Natural killer cell (primary cell): ENCODE measurements at places on chromosomes 6 and 20. TPM values are rescaled to one million over a fixed set of nuclear protein-coding genes. Genes with fewer than 3 reads are reported as not detected.

The SLC12A5 gene
- total RNA-seq = 0.85 TPM

The BTBD3 gene
- total RNA-seq = 2.2 TPM

The PI16 gene
- total RNA-seq = 1.8 TPM

- H3K4me3 ChIP-seq = no peak overlapping the region
- H3K4me1 ChIP-seq = peaks cover 2% of the 10 kb centered on the region
- H3K27me3 ChIP-seq = no peaks in the 10 kb centered on the region
- no peak overlapping the region for H3K27ac ChIP-seq
- H3K36me3 ChIP-seq = no peaks in the 10 kb centered on the region
These were observed 497.1 kb upstream of the ARID1B start for GRCh38 chr6:156280065-156280464.

DNA sequence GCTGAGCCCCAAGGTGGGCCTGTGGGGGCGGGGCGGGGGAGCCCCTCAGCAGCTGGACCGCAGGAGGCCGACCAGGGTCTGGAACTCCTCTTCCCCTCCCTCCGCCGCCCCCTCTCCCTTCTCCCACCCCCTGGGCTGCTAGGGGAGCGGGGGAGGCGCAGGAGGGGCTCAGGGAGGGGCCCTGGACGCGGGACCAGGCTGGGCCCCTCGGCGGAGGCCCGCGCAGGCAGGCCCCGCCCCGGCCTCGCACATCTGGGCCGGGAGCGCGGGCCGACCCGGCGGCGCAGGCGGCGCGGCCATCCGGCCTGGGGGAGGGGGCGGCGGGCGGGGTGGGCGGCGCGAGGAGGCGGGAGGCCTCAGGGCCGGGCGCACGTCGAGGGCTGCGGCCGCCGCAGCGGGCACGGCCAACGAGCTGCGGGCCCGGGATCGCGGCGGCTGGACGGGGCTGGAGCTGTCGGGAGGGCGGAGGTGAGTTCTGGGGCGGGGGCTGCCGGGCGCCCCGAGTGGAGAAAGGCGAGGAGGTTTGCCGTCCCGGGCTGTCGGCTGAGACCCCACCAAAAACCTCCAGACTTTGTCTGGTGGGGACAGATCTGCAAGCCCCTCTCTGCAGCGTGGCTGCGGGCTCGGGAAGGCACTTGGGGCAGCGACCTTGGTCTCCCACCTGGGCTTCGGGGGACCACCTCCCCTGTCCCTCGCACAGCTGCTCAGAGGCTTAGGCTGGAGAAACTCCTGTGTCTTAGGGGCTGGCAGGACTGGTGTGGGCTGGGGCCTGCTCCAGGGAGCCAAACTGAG, at the start of gene HSPA12B:
TSS of gene HSPA12B (plus strand) at position 359 of the 792 bp plus-strand sequence. CDS start 5,990 bp downstream, outside the sequence.
- no peaks in the 10 kb centered on the region for H3K36me3 ChIP-seq
- H3K27ac ChIP-seq = no peak within 1 kb of the TSS
- peaks cover 15% of the 10 kb centered on the region for H3K27me3 ChIP-seq
- DNase-seq = no peak
- H3K4me1 ChIP-seq = no peaks in the 10 kb centered on the region
- H3K4me3 ChIP-seq = no peak within 1 kb of the TSS

DNA sequence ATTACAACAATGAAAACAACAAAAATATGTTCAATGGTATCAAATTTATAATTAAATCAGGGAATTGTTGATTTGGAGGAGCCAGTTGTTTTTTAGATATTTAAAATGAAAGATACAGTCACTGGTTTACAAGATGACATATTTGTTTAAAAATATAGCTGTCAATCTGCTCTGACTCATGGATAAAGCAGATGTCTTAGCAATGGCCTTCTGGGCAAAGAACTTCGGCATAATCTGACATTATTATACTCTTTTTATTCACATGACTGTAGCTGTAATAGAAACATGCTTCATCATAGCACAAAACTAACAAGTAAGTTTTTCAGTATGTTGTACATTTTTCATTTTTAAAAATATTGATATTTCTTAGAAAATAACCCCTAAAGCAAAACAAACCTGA, 267.4 kb downstream of the CENPW start:
- H3K27ac ChIP-seq = no peak overlapping the region
- H3K4me3 ChIP-seq = no peak overlapping the region
- no peaks in the 10 kb centered on the region for H3K36me3 ChIP-seq
- H3K27me3 ChIP-seq = no peaks in the 10 kb centered on the region

DNA sequence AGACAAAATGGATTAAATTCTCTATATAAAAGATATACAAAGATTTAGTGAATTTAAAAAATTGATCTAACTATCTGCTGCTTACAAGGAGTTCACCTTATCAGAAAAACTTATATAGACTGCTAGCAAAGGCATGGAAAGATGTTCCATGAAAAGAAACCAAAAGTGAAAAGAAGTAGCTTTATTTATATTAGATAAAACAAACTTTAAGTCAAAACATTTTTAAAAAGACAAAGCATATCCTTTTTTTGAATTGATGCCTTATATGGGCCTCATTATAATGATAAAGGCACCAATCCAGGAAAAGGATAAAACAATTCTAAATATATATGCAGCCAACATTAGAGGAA, 334.2 kb downstream of the MEI4 start:
- no peaks in the 10 kb centered on the region for H3K4me1 ChIP-seq
- H3K4me3 ChIP-seq = no peak overlapping the region
- no peaks in the 10 kb centered on the region for H3K27me3 ChIP-seq
- H3K27ac ChIP-seq = no peak overlapping the region

DNA sequence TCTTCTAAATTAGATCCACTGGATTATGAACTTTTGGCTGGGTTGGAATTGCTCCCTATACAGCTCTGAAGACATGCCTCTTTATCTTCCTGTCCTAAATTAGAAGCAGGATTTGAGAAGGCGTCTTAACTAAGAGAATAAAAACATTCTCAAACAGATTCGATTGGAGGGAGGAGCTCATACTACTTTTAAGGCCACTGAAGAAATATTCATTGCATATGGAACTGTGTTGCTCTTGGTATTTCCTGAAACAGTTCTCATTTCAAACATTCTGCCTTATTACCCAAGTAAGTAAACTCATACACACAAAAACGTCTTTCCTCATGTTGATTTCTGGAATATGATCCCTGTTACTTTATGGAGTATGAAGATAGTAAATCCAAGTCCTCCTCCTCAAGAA, 519.7 kb upstream of the CDH4 start:
- no peak overlapping the region for H3K27ac ChIP-seq
- DNase-seq = no peak
- H3K36me3 ChIP-seq = no peaks in the 10 kb centered on the region
- H3K4me1 ChIP-seq = no peaks in the 10 kb centered on the region
